ENCODE measurements at places on chromosomes 11 and 22.

DNA sequence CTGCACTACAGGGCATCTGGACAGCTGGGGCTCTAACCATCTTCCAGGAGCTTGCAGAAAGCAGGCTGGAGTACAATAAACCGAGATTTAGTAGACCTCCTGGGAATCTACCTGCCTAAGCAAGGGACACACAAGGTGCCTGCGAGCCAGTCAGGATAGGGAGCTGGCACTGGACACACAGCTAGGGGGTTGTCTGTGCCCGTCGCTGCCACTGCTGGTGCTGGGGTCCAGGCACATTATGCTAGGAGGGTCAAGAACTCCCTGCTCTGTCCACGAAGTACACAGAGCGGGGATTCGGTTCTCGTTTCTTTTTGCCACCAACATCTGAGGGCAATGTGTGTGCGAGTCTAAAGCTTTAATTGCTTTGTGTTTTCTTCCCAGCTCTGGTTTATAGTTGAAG lies 4.2 kb downstream of the RIC8A start:
- DNase-seq = no peak

- DNase-seq = peak; percentile 100
Observed at GRCh38 chr22:46035742-46036557, 59.0 kb upstream of the WNT7B start.

DNA sequence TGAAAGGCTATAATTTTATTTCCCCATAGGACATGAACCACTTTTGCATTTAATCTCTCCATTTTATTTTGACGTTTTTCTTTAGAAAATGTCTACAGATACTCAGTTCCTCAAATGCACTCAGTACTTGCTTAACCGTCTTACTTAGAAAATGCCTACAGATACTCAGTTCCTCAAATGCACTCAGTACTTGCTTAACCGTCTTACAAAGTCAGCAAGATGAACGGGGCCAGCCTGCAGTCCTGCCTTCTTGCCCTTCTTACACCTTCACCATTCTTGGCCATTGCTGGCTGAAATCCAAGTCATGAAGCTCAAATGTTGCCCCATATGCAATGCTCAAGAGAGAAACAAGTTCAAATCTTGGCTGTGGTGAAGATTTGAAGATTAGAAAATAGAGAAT lies 34.1 kb downstream of the CSNK2A3 start:
- DNase-seq = no peak

DNA sequence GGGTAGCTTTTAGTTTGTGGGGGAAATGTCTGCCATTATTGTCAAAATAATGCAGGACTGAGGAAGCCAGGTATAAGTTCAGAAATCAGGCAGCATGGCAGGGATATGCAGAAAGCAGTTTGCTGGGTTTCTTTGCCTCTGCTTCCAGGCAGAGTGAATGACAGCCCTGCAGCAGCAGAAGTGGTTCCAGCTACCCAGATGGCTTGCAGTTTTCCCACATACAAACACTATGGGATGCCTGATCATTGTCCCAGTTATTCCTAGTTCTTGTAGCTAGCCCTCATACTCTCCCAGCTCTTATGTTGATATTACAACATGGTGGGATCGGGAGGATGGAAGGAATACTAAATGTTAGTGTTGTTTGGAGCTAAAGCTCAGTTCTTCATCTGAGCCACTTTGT lies 2.8 kb upstream of the DIXDC1 start:
- no peak for DNase-seq

GRCh38 chr11:65425105-65425970 lies 2.7 kb downstream of the NEAT1 start:
- DNase-seq = peak; percentile 58

GRCh38 chr22:42000466-42000865 lies 1.9 kb downstream of the WBP2NL start:
- no peak for DNase-seq

GRCh38 chr11:126282736-126283591 lies at the start of gene TIRAP:
Gene TIRAP (plus strand): TSS chr11:126283093. CDS start chr11:126290895, 7,802 bp downstream.
- DNase-seq = no peak

- no peak for DNase-seq
Observed at GRCh38 chr11:100978442-100978841, 151.2 kb downstream of the PGR start.

- no peak for DNase-seq
Observed at GRCh38 chr11:42234451-42234951, 775.0 kb upstream of the LRRC4C start.

- no peak for DNase-seq
Observed at GRCh38 chr11:8381343-8381742, 117.7 kb upstream of the LMO1 start.

- no peak for DNase-seq
Observed at GRCh38 chr11:58801974-58802545, 42.4 kb downstream of the GLYATL2 start.

- no peak for DNase-seq
Observed at GRCh38 chr11:76064192-76064591, 142.1 kb downstream of the WNT11 start.

DNA sequence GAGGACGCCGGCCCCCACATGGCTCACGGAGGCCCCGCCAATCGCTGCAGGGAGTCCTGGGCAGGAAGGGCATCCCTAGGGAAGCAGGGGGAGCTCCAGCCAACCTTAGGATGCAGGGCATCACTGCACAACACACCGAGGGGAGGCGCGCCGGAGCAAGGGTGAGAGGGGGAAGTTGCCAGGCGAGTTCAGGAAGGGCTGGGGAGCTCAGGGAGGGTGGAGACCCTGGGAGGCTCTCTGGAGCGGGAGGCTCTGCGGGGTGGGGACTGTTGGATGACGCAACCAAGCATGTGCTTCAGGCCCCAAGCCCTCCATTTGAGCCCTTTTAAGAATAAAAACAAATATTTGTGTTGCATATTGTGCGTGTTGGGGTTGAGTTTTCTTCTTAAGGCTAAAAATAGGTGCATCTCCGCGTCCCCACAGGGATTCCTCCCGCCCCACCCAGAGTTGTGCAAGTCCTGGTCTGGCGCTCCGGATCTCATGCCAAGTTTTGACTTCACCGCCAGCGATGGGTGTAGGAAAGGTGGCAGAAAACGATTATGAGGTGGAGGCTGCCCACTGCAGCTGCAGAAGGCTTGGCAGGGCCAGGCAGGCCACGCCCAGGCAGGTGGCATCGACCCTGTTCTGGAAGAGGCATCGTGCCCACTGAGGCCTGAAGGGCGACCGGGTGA lies 65.2 kb downstream of the WNT7B start:
- DNase-seq = no peak

- no peak for DNase-seq
Observed at GRCh38 chr11:67055812-67056211, 835 bp upstream of the RHOD start.

Data from stimulated activated CD8-positive, alpha-beta memory T cell treated with anti-CD3 and anti-CD28 coated beads, Interleukin-4, amount 100 ng/mL, for 4 hours (primary cell).